OCI-M1 (cell line): ENCODE measurements at places on chromosomes 1 and 21.

DNA sequence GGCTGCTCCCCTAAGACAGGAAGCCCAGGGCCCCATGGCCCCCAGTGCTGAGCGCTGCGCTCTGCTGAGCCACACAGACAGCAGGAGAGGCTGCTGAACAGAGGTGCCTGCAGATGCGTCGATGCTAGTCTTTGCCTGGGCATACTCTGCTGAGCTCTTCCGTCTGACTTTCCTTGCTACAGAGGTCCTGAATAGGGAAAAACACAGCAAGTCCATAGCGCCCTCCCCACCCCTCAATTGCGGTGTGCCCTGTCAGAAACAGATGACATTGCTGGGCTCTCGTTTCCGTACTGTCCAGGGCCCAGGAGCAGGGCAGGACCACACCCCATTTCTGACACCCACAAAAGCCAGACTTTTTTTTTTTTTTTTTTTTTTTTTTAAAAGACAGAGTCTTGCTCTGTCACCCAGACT, 252.5 kb downstream of the SDCCAG8 start:
- no peak for DNase-seq

DNA sequence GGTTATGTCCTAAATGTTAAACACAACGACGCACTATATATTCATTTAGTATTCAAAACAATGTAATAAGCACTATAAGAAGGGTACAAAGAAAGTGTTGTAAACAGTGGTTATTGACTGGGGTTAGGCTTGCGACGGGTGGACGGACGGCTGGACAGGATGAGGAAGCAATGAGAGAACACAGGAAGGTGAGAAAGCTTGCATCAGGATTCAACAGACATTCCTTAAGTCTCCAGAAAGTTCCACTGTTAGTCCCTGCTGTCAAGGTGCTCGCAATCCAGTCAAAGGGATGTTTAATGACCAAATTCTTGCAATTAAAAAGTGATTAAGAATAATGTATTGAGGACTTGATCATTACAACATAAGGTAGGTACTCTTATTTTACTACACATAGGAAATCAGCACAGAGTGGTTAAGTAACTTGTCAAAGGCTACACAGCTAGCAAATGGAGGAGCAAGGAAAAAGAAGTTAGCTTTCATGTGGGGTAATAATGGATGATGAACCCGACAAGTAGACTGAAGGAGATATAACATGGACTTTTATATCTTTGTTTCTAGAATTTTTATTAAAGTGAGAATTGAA, 994 bp upstream of the ACBD6 start:
- DNase-seq = peak; percentile 91

DNA sequence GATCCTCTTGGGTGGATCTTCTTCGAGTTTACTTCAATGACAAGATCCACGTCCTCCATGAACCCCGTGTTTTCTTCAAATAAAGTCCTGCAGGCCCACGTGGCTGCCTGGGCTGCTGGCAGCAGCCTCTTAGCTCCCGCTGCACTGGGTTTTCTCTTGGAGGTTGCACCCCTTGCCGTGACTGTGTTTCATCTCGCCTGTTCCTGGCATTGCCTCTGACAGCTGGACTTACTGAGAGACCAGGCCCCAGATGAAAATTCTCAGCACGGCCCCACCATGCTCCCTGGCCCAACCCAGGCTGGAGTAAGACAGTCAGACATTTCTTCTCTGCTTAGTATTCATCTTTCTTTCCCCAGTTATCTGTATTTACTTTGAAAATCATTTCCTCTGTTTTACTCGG, 274.8 kb upstream of the RUNX1 start:
- DNase-seq = no peak

GRCh38 chr1:226662642-226663326, 76.3 kb downstream of the ITPKB start:
- DNase-seq = peak; percentile 36

DNA sequence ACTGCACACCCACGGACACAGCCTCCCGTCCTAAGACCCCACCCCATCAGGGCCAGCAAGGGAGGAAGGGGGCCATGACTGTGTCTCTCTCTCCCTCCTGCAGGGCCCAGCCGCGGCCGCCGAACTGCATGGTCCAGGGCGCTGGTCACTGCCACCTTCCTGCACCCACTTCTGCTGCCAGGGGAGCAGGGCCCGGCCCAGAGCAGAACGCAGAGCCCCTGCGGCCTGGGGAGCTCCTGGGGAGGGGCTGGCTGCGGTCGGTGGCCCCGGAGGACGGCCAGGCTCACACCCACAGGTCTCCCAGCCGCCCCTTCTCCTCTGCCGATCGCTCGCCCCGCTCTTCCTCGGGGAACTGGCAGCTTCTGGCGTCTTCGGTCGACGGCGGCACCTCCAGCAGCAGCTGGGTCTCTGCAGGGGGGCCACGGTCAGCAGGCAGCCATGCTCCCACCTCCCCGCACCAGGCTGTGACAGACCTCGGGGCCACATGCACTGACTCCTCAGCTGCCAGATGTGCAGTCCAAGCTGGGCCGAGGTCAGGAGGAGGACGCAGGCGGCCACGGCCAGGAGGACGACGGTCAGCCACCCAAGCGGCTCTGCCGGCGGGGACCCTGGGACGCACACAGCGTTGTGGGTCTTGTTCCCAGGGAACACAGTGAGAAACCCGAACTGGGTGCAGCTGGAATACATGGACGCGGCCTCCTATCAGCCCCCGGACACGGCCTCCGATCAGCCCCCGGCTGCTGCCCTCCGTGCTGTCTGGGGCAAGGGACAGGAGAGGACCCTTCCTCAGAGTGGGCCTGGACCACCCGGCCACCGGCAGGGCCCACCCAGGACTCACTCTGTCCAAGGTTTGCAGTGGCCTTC, 2.6 kb downstream of the TNFRSF18 start:
- no peak for DNase-seq

DNA sequence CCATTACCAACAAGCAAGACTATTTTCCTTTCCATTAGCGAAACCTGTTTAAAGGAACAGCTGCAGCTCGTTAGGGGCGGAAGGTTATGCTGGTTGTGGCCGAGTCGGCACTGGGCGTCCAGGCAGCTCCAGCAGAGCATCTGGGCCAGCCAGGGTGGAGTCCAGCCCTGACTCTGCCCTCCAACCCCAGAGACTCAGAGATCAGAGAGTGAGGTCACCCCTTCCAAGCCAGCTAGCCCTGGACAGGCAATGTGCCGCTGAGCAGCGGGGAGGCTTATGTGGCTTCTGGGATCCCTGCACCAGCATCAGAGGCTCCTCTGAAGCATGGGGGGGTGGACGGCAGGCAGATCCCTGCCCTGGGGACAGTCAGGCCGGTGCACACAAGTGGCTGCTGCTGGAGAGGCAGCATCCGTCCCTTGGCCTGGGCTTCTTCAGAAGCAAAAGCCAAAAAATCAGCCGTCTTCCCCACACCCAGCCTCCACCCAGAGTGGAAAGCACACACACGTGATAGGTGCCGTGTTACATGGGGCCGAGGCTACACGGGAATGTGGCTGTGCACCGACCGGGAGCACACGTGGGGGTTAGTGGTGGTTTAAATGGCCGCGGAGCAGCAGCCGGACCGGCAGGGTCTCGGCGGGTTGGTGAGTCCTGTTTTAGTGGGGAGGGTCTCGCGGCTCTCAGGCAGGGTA, 30.1 kb downstream of the SLC66A1 start:
- DNase-seq = no peak

DNA sequence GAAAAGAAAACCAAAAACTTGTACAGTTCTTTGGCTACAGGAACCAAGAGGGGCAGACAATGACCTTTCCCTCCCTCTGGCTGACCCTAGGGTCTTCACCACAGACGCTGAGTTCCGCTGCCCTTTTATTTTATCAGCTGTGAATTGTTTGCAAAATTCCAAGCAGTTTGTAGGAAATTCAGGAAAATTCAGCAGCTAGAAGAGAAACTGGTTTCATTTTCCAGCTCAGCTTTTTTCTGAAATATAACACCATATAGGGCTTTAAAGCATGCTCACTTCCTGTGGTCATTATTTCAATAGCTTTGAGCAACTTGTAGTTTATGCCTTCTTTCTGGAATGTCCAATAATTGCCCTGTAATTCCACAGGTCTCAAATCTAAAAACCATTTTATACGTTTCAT, 5.5 kb upstream of the PIK3R3 start:
- DNase-seq = peak; percentile 15

GRCh38 chr1:228279011-228279721, 71.3 kb downstream of the OBSCN start:
- DNase-seq = no peak

DNA sequence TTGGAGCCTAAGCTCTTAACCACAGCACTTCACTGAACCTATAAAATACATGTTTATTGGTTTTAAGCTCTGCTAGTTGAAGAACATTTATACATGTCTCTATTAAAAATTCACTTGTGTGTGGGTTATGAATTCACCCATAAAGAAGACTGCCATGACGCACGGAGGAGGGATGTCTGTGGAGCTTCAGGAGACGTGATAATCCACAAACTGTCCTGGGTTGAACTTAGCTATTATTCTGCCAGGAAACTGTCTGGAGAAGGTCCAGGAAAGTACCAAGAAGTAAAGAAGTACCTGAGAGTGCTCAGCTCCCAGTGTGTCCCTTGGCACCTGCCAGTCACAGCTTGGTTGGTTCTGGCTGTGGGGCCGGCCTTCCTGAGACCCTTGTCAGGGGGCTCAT, 56.3 kb downstream of the DDR2 start:
- no peak for DNase-seq

DNA sequence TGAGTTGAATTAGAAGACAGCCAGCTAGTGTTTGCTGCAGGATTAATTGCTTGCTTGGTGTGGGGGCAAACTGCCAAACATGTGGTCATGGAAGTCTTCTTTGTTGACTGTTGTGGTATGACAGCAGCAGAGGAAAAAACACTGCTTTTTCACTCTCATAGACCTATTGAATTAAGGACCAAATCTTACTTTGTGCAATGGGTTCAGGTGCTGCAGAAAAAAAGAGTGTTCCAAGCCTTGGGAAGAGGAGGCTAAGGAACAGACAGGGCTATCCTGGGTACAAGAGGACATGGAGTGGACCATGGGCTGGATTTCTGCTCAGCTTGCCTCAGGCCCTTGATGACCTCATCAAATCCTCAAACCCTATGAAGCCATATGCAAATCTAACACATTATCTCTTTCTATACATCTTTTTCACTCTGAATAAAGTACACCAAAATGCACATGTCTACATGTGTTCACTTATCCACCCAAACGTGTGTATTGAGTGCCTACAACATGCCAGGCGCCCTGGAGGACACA, 61.5 kb downstream of the SIPA1L2 start:
- no peak for DNase-seq

GRCh38 chr1:111842411-111842810, 86.7 kb downstream of the DDX20 start:
- no peak for DNase-seq

DNA sequence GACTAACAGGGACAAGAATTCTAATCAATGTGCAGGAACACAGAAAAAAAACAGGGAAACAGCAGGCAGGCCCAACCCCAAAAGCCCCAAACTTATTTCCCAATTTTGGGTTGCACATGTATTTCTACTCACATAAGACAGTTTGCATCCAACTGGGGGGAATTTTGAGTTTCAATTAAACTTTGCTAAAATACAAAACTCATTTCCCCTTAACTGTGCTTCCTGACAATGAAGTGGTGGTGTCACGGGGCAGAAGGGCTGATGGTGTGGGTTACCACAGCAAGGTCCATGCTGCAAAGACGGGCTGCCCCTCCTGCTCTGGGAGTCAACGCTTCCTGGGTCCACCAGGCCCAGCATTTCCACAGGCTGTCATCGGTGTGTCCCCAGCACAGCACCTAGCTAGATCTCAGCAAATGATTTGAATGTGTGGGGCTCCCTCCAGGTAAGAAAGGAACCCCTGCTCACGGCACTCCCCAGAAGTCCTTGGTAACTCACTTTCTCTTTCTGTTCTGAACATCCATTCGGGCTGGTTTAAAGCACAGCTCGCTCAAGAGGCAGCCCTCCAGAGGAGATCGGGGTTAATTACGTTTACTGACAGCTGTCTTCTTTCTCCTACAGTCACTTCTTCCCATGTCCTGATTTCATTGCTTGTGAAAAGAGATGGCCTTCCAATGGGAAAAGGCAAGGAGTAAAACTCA, 27.4 kb downstream of the HIVEP3 start:
- DNase-seq = peak; percentile 87

DNA sequence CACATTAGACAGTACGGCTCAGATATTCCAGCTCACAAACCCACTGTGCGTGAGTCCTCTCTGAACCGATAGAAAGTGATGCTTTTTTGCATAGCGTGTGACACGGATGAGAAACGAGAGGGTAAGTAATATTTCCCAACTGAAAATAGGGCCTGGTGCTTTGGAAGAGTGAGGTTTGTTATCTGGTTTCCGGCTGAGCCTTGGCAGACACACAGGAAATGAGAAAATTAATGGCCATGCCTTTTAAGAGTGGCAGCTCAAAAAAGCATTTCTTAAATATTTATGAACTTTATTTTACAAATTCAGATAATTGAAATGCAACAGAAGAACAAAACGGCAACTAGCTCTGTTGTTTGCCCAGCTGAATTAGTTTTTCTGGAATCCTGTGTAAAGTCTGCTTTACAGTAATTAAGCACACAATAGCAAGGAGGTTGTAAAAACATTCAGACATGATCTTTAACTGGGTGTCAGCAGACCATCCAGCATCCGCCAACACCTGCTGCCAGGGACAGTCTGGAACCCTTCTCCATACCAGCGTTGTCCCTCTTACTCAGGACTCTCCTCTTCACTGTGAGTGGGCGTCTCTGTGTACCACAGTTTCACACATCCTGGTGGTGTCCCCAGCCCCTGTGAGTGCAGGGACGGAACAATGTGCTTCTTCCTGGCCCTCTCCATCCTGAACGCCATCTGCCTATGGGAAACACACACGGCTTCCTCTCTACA, 155.4 kb downstream of the PGBD5 start:
- peak; percentile 66 for DNase-seq

DNA sequence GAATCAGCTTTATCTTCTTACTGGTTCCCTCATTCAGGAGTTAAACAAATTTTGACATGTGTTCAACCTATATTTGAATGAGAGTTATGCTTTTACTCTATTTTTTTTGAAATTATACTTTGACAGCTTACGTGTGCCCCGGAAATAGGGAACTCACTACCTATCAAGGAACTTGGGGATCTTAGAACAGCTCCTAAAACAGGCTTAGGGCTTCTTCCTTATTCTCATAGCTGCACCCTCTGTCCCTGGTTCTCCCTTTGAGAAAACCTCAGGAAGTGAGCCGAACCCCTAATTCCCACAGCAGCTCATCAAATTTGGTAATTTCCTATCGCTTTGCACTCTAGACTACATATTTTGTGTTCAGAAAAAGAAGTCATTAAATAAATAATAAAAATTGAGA, 81.2 kb upstream of the RUNX3 start:
- no peak for DNase-seq

- no peak for DNase-seq
These were observed 161.7 kb downstream of the NTMT2 start for GRCh38 chr1:170307426-170307825.

GRCh38 chr1:115477071-115477470, 139.0 kb upstream of the NGF start:
- DNase-seq = no peak

DNA sequence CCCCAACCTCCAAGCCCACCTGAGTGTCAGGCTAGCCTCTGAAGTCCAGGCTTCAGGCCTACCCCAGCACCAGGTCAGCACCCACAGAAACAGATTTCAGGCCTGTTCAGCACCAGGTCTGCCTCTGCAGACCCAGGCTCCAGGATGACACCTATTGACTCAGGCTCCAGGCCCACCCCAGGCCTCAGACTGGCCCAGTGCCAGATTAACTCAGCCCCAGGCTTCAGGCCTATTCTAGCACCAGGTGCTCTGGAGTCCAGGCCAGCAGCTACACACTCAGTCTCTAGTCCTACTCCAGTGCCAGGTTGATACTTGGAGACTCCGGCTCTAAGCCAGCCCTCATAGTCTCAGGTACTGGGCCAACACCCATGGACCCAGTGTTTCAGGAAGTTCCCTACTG, 541.7 kb upstream of the PBX1 start:
- DNase-seq = no peak
